ENCODE measurements at places on chromosomes 5 and 9.

DNA sequence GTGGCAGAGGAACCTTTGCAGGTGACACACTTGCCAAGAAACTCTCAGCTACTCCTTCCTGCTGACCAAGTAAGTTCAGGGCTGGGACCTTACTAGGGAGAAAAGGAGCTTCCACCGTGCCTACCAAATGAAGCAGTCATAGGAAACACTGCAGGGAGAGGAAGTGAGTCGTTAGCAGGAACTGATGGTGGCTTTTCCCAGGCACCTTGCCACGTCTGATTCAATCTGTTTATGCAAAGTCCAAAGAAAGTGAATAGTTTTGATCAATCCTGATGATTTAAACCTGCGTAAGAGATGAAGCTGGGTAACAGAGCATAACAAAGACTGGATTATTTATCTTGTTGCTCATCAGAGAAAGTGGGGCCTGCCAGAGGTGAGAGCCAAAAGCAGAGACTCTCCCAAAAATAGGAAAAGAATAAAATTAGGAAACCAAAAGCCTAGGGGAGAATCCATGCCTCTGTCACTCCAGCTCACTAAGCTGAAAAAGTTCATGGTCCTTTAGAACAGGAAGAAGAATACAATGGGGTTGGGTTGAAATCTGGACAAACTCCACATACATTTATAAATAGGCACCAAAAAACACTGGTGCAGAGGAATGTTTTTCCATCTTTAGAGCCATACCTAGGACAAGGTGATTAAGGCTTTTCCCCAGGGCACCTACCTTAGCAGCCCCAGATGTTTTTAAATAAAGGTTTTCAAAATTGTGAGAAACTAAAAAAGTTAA, 9.3 kb upstream of the PFDN1 start:
- peak; percentile 37 for DNase-seq

GRCh38 chr5:174327896-174328295, 282.4 kb downstream of the NSG2 start:
- DNase-seq: no peak

DNA sequence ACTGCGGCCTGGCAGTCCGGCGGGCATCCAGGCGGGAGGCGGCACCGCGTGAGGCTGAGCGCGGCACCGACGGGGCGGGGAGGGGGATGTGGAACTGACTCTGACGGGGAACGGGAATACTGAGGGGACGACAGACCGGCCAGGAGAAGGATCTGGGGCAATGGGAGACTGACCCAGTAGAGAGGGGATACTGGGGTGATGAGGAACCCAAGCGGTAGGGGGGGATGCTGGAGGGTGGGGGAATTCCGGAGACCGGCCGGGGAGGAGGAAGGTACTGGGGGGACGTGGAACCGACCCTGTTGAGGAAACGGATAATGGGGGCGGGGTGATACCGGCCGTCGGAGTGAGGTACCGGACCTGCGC, 423 bp downstream of the IPPK start:
- peak; percentile 74 for DNase-seq

DNA sequence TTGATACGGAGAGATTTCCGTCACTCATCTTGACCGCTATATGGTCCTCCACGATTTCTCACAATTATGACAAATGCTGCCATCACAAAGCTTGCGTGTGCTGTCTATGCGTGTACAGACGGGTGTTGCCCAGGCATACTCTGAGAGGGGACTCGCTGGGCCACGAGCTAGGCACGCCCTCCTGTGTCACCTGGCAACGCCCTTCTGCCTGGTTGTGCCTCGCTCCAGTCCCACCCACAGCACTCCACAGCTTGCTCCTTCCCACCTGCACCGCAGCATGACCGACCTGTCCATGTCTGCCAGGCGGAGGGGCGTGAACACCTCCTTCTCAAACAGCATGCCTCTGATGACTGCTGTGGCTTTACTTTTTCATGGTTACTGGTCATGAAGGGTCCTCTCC, 55.6 kb downstream of the CAMSAP1 start:
- DNase-seq: no peak

- DNase-seq: peak; percentile 73
Observed at GRCh38 chr5:180825768-180826525, 23.3 kb upstream of the MGAT1 start.

GRCh38 chr9:107008447-107008846, 145.5 kb downstream of the ZNF462 start:
- no peak for DNase-seq

DNA sequence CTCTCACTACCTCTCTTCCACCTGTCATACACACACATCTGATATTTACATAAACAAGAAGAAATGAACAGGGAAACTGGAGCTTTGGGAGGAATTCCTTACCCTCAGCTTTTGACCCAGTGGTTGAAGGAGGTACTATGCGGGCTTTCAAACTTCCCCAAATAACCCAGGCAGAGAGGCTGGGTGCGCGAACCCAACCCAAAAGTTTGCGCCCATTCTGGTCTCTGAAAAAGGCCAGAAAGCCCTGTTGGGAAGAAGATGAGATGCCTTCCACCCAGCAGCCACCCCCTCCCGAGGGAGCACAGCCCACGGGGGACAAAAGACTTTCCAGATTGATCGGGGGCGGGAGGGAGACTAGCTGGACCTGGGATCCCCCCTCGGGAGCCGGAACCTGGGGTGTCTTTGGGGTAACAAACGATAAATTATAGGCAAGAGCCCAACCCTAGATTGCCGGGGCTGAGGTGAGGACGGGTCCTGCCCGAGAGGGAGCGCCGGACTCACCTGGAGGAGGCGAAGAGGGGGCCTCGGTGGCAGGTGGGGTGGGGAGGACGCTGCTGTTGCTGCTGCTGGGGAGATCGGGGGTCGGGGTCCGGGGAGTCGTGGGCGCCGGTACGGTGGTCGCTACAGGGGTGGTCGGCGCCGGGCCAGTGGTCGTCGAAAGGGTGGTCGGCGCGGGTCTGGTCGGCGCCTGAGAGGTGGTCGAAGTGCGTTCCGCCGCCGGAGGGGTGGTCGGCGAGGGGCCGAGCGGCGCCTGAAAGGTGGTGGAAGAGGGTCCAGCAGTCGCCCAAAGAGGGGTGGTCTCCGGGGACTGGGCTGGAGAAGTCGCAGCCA, 798 bp downstream of the MEGF9 start:
- peak; percentile 47 for DNase-seq

- DNase-seq: peak; percentile 22
Observed at GRCh38 chr5:91378752-91379211, 4.3 kb downstream of the ARRDC3 start.

DNA sequence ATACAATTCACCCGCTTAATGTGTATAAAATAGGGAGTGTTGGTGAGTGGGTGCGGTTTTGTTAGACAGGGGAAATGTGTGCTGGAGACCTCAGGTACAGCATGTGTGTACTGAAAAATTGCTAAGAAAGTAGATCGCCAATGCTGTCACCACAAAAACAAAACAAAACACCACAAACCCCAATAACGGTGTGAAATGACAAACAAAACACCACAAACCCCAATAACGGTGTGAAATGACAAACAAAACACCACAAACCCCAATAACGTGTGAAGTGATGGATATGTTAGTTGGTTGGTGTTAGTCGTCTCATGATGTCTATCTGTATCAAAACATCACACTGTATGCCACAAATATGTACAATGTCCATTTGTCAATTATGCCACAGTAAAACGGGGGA, 14.2 kb upstream of the GFPT2 start:
- DNase-seq: no peak

- no peak for DNase-seq
Observed at GRCh38 chr9:20396509-20396908, 225.8 kb downstream of the MLLT3 start.

- DNase-seq: no peak
Observed at GRCh38 chr5:14667770-14668169, 3.3 kb downstream of the OTULIN start.

- DNase-seq: peak; percentile 80
Observed at GRCh38 chr5:67306965-67307607, 110.5 kb upstream of the CD180 start.

- DNase-seq: no peak
Observed at GRCh38 chr9:18741945-18742344, 268.0 kb downstream of the ADAMTSL1 start.

DNA sequence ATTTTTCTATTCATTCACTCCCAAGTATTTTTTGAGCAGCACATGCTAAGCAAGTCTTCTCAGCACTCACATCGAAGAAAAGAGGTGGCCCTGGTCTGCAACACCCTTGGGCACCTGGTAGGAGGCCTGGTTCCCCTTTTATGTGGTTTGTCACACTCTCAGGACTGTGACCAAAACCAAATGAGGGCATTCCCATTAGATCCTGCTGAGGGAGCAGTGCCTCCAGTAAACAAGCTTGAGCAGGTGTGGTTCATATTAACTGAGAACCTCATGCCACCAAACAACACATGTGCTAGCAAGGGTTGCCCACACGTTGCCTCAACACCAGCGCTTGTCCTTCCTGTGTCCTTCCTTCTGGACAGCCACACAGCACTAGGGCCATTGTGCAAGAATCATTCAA, 26.9 kb upstream of the SYK start:
- DNase-seq: no peak

GRCh38 chr9:37324691-37325490, 97.6 kb upstream of the GRHPR start:
- DNase-seq: no peak

GRCh38 chr5:171908638-171909037, 97.8 kb downstream of the FBXW11 start:
- no peak for DNase-seq

DNA sequence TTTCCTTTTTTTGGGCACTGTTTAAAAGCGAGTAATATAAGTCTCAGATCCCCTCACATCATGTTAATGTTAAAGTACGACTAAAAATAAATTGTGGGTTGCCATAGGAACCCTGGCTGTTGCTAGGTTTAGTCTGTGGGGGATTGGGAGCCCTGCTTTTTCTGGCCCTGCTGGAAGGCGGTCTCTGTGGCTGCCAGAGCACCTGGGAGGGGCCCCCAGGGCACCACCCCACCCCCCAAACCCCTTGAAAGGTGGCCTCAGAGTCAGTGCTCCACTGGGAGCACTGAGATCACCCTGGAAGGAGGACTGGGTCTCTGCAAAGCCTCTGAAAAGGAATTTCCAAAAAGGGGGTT, 66.2 kb upstream of the NEURL1B start:
- no peak for DNase-seq

GRCh38 chr5:159469496-159470372, 139.4 kb upstream of the IL12B start:
- no peak for DNase-seq

DNA sequence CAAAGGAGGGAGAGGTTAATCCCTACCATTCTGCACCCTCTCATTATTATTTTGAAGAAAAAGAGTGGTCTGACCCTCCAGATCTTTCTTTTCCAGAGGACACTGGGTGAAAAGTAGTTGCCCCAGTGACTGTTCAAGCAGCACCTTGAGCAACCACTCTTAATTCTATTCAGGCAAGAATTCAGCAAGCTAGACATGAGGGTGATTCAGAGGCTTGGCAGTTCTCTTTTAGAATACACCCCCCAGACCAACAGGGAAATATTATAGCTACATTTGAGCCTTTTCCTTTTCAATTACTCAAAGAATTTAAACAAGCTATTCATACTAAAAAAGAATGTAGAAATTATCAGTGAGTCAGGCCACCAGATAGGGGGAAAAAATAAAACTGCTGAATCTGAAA, 178.3 kb downstream of the MRPS30 start:
- DNase-seq: no peak

- DNase-seq: no peak
Observed at GRCh38 chr5:158135682-158136179, 276.8 kb upstream of the CLINT1 start.

GRCh38 chr5:107464876-107465275, 205.9 kb downstream of the EFNA5 start:
- DNase-seq: no peak

GRCh38 chr5:168612123-168612522, 33.0 kb upstream of the PANK3 start:
- DNase-seq: peak; percentile 26

- DNase-seq: no peak
Observed at GRCh38 chr5:163660486-163660885, 155.1 kb downstream of the MAT2B start.

DNA sequence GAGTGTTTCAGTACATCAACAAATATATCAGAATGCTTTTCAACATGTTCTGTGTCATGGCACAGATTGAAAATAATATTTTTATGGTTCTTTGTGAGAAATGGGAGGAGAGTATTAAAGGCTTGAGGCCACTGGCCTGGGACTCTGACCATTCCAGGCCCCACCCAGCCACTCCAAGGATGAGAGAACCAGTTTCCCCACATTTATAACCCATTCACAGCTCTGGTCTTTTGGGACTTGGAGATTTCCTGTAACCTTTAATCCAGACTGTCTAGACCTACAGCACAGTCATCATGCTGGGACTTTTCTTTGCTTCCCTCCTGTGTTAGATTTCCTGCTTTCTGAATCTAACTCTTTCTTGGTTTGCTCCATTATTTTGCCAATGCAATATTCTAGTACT, 389.6 kb downstream of the KIAA0825 start:
- no peak for DNase-seq

DNA sequence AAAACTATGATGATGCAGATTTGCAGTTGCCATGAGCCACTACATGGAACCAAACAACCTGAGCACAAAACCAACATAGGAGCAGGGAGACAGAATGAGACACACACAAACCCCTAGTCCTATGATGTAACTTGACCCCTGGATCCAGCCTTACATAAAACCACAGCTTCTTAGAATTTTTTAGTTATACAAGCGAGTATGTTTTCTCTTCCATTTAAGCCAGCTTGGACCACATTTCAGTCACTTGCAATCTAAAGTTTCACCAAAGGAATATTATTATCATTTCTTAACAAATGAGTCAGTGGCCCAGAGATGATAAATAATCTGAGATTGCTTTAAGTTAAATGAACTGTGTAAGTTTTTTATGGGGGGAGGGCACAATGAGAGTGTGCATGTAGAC, 6.8 kb downstream of the SPOCK1 start:
- peak; percentile 52 for DNase-seq

GRCh38 chr5:169694091-169694625, 57.1 kb downstream of the DOCK2 start:
- no peak for DNase-seq

GRCh38 chr5:138844812-138845513, 30.2 kb downstream of the LRRTM2 start:
- peak; percentile 75 for DNase-seq

GRCh38 chr5:3598769-3599211, 3.2 kb downstream of the IRX1 start:
- DNase-seq: no peak

DNA sequence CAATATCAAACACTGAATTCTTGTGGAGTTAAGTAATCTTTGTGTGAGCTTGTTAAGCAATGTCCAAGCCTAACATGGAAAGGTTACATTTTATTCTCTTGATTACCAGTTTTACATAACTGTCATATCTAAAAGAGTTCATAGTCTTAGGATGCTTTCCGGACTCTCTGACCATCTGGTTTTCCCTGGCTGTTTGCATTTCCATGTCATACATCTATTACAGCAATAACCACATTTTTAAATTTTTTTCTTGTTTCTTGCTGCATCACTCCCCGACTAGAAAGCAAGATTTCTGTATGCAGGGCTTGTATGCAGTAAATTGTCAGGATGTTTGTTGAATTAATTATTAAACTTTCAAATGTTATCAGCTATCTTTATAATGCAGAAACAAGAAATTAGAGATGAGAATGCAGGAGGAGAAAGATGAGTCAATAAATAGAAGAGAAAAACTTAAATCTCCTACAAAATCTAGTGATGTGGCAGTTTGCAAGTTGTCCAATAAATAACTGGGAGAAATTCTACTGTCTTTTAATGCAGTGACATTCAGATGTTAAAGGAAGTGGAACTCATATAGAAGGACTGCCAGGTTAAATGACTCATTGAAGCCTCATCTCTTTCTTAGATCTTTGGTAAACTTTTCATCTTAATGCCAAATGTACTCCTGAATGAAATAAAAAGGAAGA, 179.6 kb upstream of the SGCD start:
- DNase-seq: peak; percentile 80

- no peak for DNase-seq
Observed at GRCh38 chr9:87685441-87685840, 40.5 kb upstream of the CTSL start.

GRCh38 chr5:65355301-65355700, 126.4 kb downstream of the ADAMTS6 start:
- no peak for DNase-seq

All from adipocyte (in vitro differentiated cells).